ENCODE measurements at places on chromosomes 7 and 10. TPM values are rescaled to one million over a fixed set of nuclear protein-coding genes. Genes with fewer than 3 reads are reported as not detected.

- no peak for DNase-seq
These were observed 435.6 kb upstream of the NPVF start for GRCh38 chr7:25663877-25664276.

DNA sequence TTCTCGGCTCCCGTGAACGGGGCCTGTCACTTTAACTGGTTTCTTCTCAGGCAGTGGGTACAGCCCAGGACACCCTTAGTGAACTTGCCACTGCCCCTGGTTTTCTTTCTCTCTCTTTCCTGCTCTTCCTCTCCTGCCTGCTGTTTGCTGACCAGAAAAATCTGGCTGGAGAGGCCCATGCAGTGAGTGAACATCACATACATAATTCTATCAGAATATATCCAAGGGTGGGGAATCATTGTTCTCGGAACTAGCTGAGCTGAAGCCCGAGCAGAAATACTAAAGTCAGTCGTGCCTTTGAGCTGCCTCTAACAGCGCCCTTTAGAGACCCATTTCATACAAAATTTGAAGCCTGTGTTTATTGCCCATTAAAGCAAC lies 501.5 kb upstream of the GALNT17 start:
- no peak for DNase-seq

GRCh38 chr7:70795948-70796347 lies 336.0 kb upstream of the GALNT17 start:
- DNase-seq: no peak

Gene AASS
- total RNA-seq: 2.8 TPM

Gene SLC25A13
- 31.5 TPM for total RNA-seq

Gene PTER
- 35.5 TPM for total RNA-seq

GRCh38 chr10:4807761-4808507 lies 18.1 kb upstream of the AKR1E2 start:
- peak; percentile 79 for DNase-seq

Gene NEBL
- 1.9 TPM for total RNA-seq

DNA sequence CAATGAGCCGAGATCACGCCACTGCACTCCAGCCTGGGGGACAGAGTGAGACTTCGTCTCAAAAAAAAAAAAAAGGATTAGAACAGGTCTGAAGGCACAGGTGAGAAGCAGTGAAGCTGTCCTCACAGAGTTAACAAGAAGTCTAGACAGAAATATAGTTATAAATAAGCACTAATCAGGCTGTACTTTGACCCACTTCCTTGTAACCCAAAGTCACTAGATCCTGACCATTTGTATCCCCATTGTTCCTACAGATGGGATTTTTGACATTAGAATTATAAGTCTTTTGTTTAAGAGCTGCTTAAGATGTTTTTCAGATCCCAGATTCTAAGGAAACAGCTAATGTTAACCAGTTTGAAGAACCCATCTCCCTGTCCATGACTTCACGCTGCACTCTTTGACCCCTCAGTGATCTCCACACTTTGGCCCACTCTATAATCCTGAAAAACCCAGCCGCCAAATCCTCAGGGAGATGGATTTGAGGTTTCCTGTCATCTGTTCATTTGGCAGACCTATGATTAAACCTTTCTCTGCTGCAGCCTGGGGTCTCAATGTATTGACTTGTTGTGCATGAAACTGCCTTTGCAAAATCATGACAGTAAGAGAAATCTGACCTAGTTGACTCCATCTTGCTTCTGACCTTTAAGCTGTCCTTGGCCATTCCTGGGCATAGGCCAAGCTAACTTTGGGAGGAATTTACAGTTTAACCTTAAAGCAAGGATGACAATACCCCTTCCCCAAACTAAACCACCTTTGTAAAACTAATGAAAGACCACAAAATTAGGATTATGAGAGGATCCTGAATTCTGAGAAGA lies 11.4 kb downstream of the SSMEM1 start:
- no peak for DNase-seq

Gene LRRC17
- total RNA-seq: not detected

DNA sequence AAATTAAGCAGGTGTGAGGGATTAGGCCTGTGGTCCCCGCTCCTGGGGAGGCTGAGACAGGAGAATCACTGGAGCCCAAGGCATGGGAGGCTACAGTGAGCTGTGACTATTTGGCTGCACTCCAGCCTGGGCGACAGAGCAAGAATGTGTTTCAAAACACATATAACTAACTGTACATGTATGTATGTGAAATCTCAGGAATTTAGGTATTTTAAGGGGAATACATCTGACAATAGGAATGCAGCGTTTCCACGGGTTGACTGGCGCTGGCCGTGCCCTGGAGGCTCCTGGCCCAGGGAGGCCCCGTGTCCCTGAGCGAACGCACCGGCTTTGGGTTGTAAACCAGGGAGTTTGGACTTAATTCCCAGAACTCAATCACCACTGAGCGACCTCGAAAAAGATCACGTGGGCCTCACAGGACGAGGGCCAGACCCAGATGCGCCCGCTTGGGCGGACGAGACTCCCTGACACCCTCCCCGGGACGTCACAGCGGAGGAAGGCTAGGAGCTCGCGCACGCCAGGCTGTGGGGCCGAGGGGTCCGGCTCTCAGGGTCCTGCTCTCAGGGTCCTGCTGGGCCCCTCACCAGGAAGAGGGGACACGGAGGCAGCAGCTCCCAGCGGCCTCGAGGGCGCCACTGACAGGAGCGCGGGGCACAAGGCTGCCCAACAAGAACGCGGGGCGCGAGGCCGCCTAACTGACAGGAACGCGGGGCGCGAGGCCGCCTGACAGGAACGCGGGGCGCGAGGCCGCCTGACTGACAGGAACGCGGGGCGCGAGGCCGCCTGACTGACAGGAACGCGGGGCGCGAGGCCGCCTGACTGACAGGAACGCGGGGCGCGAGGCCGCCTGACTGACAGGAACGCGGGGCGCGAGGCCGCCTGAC lies 18.4 kb downstream of the PTPRN2 start:
- no peak for DNase-seq

DNA sequence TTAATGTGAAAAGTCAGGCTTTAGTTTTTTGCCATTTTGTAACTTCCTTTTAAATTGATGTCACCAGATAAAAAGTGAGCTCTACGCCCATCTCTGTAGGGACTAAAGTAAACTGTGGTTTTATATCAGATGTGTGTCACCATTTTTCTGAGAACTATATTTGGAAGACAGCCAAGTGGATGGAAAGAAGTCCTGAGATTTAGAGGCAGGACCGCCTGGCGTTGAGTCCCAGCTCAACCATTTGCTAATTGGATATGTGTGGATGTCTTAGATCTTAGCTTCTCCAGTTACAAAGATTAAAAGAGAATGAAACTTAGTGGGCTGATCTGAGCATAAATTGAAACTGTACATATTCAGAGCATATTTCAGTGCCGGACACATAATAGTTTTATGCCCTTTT lies 691.6 kb upstream of the CELF2 start:
- no peak for DNase-seq

Measured in mammary epithelial cell (primary cell).